Tongue (tissue), 3 donors: ENCODE measurements at places on chromosomes 16 and 17.

GRCh38 chr16:69145658-69146057 is 13.2 kb downstream of the UTP4 start:
- no peak for DNase-seq

GRCh38 chr17:2981325-2981724 is 82.1 kb downstream of the OR1D5 start:
- no peak for DNase-seq

DNA sequence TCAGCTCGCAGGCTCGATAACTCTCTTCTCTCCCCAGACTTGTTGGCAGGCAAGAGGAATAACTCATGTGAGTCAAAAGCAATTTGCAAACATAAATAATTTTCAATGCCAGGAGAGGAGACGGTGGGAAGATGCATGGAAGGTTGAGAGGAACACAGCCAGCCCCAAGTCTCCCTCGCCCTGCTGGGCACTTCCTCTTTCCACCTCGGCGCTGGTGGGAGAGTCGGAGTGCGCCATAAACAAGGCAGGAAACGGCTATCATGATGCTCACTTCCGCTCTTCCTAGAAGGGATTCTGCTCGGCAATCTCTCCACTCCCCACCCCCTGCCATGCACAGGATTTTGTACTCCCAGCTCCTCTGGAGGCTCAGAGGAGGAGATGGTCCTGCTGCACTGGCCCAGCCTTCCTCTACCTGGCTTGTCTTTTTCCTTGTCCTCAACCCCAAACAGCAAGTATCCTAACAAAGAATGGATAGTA is 13.0 kb downstream of the CBX4 start:
- DNase-seq = no peak

GRCh38 chr17:49035470-49036269 is 38.5 kb downstream of the IGF2BP1 start:
- peak; percentile 73 for DNase-seq

DNA sequence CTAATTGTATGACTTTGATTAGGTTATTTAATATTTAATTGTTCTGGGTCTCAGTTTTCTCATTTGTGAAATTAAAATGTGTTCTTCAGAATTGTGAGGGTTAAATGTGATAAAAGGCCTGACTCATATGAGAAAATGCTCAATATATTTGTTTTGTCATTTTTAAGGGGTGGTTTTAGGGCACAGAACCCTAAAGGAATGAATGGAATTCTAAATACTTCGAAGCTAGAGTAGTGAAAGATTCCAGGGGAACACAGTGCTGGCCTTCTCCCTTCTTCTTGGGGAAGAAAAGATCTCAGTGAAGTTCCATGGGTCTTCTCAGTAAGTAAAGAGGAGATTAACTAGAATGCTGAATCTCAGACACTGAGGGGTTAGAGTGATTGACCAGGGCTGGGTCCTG is 3.9 kb upstream of the SMPD3 start:
- no peak for DNase-seq

GRCh38 chr16:22235839-22236745 is 30.0 kb downstream of the EEF2K start:
- peak; percentile 23 for DNase-seq

DNA sequence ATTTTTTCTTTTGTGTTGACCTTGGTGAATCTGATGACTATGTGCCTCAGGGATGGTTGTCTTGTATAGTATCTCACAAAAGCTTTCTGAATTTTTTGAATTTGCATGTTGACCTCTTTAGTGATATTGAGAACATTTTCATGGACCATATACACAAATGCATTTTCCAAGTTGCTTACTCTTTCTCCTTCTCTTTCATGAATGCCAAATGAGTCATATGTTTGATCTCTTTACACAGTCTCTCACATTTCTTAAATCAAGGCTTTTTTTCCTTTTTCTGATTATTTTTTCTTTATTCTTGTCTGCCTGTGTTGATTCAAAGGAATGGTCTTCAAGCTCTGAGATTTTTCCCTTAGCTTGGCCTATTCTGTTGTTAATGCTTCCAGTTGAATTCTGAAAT is 46.6 kb upstream of the KCNJ16 start:
- no peak for DNase-seq

DNA sequence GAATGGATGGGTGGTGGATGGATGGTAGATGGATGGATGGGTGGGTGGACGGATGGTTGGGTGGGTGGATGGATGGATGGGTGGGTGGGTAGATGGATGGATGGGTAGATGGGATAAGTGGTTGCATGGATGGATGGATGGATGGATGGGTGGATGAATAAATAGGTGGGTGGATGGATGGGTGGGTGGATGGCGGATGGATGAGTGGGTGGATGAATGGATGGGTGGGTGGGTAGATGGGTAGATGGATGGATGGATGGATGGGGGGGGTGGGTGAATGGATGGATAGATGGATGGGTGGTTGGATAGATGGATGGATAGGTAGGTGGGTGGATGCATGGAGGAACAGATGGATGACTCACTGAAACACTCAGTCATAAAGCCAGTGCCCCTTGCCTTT is 51.0 kb upstream of the FASN start:
- no peak for DNase-seq

DNA sequence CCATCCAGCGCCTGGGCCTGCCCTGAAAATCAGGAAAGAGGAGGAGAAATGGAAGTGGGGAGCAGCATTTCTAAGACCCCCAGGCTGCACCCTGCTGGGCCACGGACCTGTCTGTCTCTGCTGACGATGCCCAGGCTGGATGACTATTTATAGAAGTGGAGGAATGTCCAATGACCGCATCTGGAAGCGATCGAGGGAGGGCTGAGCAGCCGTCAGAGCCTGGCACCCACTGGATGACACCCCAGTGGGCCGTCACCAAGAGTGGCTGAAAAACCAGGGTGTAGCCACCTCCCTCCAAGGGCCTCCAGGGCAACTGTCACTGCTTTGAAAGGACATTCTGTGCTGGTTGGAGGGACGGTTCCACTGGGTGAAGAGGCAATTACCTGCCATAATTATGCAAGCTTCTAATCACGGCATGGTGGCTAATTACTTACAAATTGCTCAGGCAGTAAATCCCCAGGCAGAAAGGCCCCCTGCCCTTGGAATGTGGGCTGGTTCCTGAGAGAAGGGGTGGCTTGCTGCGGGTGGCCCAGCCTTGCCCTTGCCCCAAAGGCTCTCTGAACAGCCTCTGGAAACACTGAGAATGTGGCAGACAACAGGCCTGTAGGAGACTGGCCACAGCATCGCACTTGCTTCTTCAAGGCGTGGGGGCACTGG is 332.1 kb downstream of the C16orf95 start:
- no peak for DNase-seq

GRCh38 chr17:28956861-28957260 is 5.5 kb upstream of the PHF12 start:
- DNase-seq = no peak

GRCh38 chr17:79556271-79556670 is 54.6 kb downstream of the RBFOX3 start:
- DNase-seq = no peak

DNA sequence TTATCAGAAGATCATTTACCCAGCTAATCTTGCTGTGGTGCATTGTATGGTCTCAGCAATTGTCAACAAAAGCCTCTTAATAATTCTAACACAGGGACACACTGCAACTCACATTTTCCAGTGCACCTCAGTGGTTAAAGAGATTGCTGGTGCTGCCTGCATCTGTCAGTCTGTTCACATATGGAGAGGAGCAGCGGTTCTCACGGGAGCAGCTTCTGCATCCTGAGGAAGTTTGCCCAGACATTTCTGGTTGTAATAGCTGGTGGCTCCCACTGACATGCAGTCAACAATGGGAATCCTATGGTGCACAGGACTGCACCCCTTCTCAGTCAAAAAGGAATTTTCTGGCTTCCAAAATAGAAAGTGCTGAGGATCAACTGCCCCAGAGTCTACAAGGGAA is 7.8 kb downstream of the GGA2 start:
- no peak for DNase-seq
